ENCODE measurements at places on chromosomes 5 and 9. TPM values are rescaled to one million over a fixed set of nuclear protein-coding genes. Genes with fewer than 3 reads are reported as not detected.

The TAL2 gene
- 1.1 TPM for total RNA-seq

The MTX3 gene
- 24.1 TPM for total RNA-seq

The PDLIM7 gene
- 134 TPM for total RNA-seq

The OR1Q1 gene
- total RNA-seq, result not detected

The WHRN gene
- total RNA-seq, result 2.2 TPM

The ABITRAM gene
- 11.7 TPM for total RNA-seq

The PCDHA9 gene
- total RNA-seq, result 0.46 TPM

The FGF18 gene
- total RNA-seq, result 0.94 TPM

The FBN2 gene
- total RNA-seq, result 8.1 TPM

Data from H9 (cell line).